ENCODE measurements at places on chromosomes 16 and 17.

DNA sequence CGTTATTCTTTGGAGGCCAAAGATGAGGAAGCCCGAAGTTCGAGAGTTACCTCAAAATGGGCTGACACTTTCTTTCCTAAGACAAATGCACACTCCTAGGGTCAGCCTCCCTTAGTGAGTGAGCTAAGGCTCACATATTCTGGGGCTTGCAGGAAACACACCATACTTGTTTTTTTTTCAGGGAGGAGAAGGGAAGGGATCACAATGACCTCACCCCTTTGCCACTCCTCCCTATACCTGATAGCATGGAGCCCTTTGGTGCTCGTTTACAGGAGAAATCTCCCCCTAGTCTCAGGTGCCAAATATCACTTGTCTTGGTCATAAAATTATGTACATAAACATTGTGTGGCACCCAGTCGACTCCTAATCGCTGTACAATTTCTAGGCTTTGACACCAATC, 4.6 kb upstream of the TMEM100 start:
- no peak for DNase-seq

DNA sequence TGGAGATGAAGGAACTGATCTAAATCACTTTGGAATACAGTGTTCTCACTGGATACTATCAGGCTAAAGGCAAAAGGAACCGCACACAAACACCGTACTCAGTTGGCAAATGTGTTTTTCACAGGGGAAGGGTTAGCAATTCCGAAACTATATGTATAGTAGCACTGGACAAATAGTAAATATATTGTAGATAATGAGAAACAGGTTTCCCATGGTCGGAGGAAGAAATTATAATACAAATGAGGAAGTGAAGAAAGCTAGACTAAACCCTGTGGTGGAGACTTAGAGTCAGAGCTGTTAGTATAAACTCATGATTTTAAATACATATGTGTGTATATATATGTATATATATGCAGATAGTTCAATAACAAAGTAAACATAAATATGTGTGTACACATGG, 414.1 kb upstream of the SALL1 start:
- no peak for DNase-seq

DNA sequence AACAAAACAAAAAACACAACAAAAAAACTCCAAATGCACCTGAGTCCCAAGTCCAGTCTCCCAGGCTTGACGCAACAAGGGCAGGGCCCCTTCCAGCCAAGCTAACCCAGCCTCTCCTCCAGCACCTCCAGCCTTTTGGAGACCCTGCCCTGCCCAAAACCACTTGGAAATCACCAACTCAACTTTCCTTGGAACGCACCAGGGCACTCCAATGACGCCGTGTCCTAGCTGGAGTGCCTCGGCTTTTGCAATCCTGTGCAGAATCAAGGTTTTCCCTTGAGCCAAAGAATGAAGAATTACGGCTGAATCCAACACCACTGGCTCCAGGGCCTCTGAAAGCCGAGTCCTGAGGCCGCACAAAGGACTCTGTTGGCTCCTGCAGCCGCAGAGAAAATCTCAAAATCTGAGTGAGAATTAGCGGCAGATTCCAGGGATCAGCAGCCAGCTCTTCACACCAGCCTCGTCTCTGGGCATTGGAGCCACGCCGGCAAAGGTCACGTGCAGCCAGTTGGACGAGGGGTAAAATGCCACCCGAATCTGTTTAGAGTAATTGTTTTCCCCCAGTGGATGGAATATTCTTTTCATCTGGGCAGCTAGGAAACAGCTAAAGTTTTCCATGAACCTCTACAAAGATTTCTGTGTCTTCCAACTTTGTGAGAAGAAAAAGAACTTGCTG, 9.7 kb upstream of the BAIAP2 start:
- DNase-seq, result no peak

GRCh38 chr16:64132759-64133361, 989.0 kb downstream of the CDH11 start:
- no peak for DNase-seq

GRCh38 chr16:51156807-51157200, 5.7 kb upstream of the SALL1 start:
- DNase-seq, result no peak

GRCh38 chr17:77441940-77442339, 301.2 kb downstream of the SEC14L1 start:
- no peak for DNase-seq

DNA sequence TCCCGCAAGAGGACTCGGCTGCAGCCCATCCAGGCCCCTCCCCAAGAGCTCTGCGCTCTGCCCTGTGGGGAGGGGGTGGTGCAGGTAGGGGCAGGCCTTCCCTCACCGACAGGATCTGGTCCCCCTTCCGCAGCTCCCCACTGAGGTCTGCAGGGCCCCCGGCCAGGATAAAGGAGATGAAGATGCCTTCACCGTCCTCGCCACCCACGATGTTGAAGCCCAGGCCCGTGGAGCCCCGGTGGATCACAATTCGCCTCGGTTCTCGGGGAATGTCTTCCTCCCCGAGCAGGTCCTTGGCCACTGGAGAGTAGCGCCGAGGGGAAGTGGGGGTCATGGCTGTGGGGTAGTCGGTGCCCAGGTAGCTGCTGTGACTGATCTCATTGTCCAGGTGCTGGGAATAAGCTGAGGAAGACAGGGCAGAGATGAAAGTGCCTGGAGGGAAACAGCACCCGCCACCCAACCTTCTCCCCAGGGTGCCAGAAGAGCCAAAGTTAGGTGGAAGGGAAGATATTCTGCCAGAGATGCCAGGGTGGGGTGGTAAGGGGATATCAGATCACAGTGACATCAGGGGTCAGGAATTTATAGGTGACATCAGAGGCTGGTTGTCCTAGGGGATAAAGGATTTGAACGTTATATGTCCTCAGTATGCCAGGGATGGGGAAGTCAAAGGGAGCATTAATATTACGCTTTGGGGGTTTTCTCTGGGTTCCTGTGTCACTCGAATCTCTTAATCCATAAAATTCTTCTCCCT, 17.7 kb upstream of the ASGR1 start:
- DNase-seq, result no peak

GRCh38 chr16:61295311-61295710, 740.9 kb downstream of the CDH8 start:
- DNase-seq, result no peak

DNA sequence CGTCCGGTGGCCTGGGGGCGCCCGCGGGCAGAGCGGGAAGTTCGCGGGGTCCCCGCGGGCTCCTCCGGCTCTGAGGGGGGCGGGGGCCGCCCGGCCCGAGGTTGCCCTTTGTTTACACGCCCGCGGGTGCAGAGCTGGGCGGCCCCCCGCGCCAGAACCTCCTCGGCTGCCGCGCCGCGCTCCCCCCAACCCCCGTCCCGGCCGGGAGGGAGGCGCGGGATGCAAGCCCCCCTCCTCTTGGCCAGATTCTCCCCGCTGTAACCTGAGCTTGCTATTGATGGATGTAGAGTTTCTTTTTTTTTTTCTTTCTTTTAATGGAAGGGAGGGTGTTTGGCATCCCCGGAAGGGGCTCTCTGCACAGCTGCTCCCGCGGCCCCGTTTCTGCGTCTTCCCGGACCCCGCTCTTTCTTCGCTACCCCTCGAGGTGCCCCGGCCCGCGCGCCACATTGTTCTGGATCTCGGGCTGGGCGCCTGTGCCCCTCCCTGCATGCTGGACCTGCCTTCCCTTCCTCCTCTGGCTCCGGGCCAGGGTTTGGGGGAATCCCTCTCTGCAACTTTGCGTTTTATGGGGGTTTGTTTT, 646 bp downstream of the CBX2 start:
- no peak for DNase-seq

DNA sequence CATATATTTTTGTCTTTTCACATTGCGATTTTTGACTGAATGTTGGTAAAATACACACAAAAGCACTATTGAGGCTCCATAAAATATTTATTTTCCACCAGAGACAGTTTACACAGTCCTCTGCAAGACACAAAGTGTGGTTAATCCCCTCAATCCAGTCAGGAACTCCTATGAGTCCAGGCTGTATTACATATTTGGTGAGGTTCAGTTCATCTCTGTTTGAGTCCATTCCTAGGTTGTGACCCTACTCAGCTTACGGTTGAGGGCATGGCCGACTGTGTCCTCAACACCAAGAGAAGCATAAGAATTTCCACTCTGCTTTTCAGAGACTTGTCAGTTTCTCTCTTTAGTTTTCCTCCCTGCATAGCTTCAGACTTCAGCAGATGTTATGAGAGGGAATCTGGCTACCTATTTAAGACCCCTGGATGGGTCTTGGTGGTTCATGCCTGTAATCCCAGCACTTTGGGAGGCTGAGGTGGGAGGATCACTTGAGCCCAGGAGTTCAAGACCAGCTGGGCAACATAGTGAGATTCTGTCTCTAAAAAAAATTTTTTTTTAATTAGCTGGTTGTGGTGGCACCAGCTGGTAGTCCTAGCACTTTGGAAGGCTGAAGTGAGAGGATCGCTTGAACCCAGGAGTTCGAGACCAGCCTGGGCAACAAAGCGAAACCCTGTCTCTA, 25.1 kb downstream of the ARL4D start:
- no peak for DNase-seq

DNA sequence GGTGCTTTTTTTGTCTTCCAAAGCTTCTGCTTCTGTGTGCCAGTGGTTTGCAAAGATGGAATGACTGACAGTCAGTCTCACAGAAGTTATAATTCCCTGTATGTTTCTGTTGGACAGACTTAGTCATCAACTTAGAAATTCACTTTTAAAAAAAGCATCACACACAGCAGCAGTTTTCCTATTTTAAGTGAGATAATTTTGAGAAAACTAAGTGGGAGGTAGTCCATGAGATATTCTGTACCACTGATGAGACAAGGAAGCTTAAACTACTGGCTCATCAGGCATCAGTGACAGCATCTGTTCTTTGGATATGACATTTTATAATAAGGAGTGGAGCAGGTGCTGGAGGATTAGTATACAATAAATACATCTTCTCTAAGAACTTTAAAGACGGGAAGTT, 20.0 kb downstream of the CNP start:
- DNase-seq, result no peak

DNA sequence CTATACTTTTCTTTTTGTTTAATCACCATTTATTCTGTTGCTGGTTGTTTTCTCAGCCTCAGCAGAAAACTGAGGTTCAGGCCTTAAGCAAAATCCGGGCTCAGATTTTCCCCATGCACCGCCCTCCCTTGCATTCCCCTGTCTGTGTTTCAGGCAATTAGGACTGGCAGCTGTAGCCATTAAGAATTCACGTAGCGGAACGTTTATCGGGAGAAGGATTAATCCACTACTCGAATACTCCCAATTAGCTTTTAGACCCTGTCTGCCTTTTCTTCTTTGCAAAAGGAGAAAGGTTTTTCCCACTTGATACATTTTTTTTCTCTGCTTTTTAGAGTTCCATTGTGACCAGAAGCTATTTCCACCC, 173.1 kb downstream of the RPTOR start:
- DNase-seq, result no peak

GRCh38 chr17:77674358-77674757, 284.1 kb upstream of the TNRC6C start:
- DNase-seq, result no peak

- DNase-seq, result no peak
These were observed 54.3 kb downstream of the KPNA2 start for GRCh38 chr17:68089881-68090280.

DNA sequence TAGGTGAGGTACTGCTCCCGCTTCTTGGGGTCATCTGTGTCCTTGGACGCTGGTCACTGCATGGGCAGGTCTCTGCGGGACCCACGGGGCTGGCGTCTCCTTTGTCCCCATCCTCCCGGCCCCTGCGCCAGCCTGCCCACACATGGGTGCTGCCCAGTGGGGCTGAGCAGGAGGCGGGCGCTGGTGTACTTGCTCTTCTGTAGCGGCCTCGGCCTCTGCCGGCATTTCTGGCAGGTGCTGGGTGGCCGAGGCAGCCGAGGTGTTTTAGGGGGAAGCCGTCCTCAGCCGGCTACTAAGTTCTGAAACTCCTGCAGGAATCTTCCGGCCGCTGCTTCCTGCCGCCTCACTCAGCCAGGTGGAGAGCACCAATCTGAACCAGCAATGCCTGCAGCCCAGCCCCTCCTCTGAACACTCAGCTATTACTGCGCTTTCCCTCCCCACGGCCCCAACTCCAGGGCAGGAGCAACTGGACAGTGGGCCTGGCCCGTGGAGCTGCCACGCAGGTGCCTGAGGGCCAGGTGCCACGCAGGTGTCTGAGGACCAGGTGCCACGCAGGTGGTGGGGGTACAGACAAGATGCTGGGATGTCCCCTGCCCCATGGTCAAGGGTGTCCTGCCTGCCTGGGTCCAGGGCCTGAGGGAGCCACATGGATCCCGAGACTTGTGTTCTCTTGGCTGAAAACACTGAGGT, 10.0 kb downstream of the DECR2 start:
- DNase-seq, result no peak

- DNase-seq, result no peak
These were observed 527 bp downstream of the SIAH1 start for GRCh38 chr16:48384520-48385252.

DNA sequence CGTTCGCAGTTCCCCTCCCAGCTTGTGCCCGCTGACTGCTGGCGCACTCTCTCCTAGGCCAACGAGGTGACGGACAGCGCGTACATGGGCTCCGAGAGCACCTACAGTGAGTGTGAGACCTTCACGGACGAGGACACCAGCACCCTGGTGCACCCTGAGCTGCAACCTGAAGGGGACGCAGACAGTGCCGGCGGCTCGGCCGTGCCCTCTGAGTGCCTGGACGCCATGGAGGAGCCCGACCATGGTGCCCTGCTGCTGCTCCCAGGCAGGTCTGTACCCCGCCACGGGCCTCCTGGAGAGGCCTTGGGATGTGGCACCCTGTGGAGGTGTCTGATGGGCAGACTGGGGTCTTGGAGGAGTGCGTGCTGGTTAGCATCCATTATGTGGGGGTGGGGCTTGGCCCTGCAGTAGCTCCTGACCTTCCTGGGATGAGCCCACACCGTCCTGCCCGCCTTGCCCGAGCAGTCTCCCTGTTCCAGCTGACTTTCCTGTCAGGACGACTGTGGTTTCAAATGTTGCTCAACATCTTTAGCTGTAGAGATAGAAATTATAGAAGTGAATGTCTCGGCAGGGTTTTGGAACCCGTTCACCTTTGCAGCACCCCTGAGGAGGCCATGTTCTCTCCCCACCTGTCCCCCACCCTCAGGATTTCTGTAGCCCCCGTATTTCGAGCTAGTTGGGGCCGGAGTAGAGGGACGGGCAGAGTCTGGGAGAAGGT, 44.9 kb upstream of the CAPN15 start:
- no peak for DNase-seq

GRCh38 chr17:37815536-37815935, 70.7 kb upstream of the HNF1B start:
- DNase-seq, result no peak

GRCh38 chr17:66306446-66306845, 4.0 kb downstream of the PRKCA start:
- no peak for DNase-seq

- DNase-seq, result no peak
These were observed 151.7 kb upstream of the COX10 start for GRCh38 chr17:13917634-13918033.

GRCh38 chr16:2841606-2842339, 11.7 kb downstream of the ZG16B start:
- DNase-seq, result no peak

- DNase-seq, result no peak
These were observed 3.6 kb downstream of the C17orf58 start for GRCh38 chr17:67992548-67993152.

GRCh38 chr17:17205368-17206123, 587 bp downstream of the PLD6 start:
- peak; percentile 27 for DNase-seq
